ENCODE measurements at places on chromosomes 4 and X.

DNA sequence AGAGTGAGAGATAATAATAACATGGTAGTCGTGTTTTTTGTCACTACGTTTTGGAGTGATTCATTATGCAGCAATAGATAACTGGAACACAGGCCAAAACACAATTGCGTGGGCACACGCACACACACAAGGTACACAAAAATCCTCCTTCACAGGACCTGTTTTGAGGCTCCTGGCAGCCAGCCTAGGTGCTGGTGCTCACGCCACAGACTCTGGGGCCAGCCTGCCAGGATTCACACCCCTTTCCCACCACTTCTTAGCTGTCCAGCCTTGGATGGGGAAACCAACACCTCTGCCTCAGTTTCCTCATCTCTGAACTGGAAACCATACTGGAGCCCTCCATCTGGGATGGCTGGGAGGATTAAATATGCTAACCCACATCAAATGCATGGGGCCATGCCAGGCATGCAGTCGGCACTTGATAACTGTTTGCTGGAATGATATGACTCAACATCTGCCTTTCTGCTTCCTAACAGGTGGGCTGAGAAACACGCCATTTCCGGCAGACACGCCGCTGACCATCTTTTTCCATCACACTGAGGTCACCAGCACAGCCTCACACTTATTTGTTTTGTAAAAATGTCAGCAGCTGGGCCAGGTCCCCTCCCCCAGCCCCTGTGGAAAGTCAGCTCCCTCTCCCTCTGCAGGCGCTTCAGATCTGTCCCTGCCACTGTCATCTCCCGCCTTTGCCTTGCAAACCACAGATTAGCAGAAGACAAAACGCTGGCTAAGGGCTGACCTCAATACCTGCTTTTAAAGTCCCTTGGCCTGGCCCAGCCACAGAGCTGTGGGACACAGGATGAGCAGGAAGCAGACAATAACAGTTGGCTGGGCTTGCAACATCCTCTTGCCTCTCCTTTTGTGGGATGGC lies 237.5 kb downstream of the BCOR start:
- peak; percentile 84 for DNase-seq

GRCh38 chr4:87423317-87424098 lies 1.1 kb downstream of the NUDT9 start:
- no peak for DNase-seq

DNA sequence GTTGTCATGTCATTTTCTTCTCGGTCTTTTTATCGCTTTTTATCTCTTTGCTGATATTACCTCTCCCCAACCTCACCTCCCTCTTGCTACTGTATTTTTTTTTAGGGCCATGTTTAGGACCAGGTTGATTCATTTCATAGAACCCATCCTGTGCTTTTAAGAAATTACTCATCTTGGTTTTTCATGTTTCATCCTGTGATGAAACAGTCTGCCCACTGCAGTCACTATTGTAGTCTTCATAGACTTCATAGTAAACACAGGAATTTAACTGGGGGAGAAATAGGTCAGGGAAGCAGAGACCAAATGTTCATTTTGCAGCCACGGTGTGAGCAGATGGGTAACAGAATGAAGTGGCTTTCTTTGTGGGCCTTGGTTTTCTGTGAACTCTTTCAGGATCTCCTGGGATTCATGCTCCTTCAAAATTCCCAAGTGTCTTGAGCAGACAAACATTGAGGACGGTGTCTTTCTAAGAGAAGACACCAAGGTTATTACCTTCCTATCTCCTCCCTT lies 161.8 kb downstream of the NAA11 start:
- DNase-seq, result no peak

GRCh38 chr4:80156410-80156809 lies 40.9 kb upstream of the PRDM8 start:
- DNase-seq, result no peak

DNA sequence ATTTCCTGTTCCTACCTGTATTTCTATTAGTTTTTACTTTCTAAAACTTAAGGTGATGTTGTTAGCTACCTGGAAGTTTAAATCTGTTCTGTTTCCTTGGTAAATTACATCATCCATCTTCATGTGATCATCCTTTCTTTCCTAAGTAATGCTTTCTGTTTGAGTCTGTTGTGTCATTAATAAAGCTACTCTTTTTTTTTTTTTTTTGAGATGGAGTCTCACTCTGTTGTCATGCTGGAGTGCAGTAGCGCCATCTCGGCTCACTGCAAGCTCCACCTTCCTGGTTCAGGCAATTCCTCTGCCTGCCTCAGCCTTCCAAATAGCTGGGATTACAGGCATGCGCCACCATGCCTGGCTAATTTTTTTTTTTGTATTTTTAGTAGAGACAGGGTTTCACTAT lies 73.3 kb downstream of the FIP1L1 start:
- no peak for DNase-seq

DNA sequence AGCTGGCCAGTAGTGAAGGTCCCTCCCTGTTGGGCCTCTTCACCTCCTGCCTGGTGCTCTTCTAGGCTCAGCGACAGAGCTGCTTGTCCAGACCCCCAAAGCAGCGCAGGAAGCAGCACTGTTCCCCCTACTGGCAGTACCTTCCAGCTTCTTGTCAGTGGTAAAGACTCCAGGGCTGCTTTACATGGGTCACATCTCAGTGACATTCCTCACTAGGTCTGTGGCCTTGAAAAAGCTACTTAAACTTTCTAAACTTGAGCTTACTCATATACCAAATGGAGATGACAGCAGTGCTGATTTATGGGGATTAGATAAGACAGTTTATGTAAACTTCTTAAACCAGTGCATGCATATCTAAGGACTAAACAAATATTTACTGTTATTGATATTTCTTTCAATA lies 117.3 kb downstream of the FAT4 start:
- no peak for DNase-seq

- no peak for DNase-seq
Observed at GRCh38 chrX:129145385-129145784, 377.9 kb downstream of the SMARCA1 start.

DNA sequence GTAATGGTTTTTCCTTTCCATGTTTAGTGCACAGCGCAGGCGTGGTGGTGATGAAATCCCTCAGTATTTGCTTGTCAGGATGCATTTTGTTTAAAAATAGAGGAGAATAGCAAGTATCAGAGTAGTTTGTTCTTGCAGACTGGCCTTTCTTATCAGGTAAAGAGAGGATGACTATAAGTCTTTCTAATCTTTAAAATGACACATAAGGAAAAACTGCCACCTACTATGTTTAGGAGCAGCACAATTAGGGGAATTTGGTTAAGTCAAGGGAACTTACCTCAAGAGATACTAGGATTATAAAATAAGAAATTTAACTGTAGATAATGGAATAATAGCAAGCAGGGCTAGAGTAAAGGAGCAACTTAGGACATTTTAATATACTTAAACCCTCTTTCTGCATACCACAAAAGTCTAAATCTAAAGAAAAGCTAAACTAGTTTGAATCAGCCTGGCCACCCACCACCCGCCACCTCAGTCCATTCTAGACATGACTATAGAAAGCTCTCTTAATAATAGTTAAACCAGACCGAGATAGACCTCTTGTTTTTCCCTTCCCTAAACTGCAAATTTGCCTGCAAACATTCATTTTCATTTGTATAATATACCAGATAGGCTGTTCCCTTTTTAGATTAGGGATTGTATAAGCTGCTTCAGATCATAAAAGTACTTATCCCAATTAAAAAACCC lies 62.0 kb downstream of the APOOL start:
- DNase-seq, result no peak

GRCh38 chr4:165992283-165992682 lies 119.2 kb downstream of the TLL1 start:
- no peak for DNase-seq

- no peak for DNase-seq
Observed at GRCh38 chr4:128295255-128295654, 7.6 kb upstream of the PGRMC2 start.

DNA sequence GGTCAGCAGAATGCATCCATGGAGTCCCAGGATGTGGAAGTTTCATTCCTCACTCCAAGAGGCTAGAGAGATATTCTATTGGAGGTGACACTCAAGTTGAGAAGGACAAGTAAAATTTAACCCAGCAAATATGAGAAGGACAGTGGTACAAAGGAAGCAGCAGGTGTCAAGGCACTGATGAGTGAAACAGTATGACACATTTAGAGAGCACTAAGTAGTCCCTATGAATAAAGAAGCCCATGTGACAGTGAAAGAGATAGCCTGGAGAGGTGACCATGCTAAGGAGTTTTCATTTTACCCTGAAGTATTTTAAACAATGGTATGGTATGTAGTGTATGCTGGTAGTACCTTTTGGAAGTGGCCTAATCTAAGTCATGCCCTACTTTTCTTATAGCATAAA lies 9.2 kb downstream of the BMX start:
- DNase-seq, result no peak

GRCh38 chrX:134365904-134366303 lies 94.1 kb upstream of the HPRT1 start:
- no peak for DNase-seq

- DNase-seq, result no peak
Observed at GRCh38 chr4:156970501-156971164, 966 bp downstream of the PDGFC start.

- no peak for DNase-seq
Observed at GRCh38 chr4:1722551-1723118, 1.3 kb downstream of the TACC3 start.

DNA sequence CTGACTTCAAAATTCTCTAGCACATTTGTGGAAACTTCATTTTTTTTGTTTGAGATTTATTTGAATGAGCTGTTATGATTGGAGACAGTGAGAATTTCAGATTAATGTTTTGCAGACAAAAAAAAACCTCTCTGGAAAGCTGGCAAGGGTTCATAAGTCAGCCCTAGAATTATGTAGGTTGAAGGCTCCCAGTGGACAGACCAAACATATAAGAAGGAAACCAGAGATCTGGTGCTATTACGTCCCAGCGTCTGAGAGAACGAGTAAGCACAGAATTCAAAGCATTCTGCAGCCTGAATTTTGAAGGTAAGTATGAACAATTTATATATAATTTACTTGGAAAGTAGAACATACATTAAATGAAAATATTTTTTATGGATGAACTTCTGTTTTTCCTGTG lies at the start of gene AGTR2:
AGTR2 (plus strand) TSS at position 234 of the 400 bp plus-strand sequence. CDS start 1,537 bp downstream, outside the sequence.
- DNase-seq, result no peak

GRCh38 chr4:1516881-1517480 lies 110.7 kb upstream of the NKX1-1 start:
- DNase-seq, result no peak

GRCh38 chr4:70452946-70453345 lies 19.1 kb upstream of the MUC7 start:
- DNase-seq, result no peak

DNA sequence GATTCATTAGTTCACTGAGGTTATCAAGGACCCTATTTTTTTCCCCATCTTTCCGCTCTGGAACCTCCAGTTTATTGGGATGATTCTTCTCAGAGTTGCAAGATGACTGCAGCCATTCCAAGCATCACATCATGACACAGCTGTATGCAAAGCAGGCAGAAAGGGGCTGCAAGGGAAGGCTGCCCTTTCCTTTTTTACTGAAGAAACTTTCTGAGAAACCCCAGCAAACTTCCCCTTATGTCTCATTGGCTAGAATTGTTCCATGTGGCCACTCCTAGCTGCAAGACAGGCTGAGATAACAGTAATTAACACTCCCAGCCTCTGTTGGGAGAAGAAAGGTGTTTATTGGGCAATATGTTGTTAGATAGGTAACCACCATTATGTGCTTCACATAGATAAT lies 102.6 kb downstream of the SATL1 start:
- no peak for DNase-seq

- DNase-seq, result no peak
Observed at GRCh38 chrX:150268839-150269355, 94.2 kb upstream of the MAMLD1 start.

- no peak for DNase-seq
Observed at GRCh38 chrX:134554291-134554690, 94.3 kb downstream of the HPRT1 start.

DNA sequence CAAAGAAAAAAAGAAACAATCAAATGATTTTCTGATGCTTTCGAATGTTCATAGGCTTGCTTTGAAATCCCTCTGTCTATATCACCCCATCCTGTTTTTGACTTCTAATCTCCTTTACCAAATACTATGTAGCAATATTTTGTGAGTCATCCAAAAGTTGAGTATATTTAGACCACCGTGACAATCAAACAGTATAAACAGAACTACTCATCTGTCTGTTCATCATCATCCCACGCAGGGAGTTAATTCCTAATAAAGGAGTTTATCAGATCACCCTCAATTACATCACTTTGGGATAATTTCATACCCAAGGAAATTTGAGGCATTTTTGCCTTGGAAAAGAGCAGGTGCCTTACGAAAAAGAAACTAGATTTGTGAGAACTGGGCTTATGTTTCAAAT lies 212.9 kb downstream of the CBR4 start:
- DNase-seq, result no peak

DNA sequence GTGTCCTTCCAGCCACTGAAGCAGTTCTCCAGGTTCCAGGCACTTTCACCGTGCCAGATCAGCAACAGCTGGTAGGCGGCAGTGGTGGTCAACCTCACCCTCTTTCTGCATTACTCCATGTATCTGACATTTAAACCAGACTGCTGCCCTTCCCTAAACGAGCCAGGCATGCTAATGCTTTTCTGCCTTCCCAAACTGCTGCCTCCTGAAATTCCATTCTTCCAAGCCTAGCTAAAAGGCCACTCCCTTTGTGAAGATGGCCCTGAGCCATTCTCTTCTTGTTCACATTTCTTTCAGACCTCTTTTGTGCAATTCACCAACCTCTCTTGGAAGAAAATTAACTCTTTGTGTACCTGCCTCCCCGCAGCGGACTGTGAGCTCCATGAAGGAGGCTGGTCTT lies 73.7 kb downstream of the CHST7 start:
- no peak for DNase-seq

GRCh38 chr4:8847764-8848163 lies 23.9 kb downstream of the HMX1 start:
- no peak for DNase-seq

- DNase-seq, result no peak
Observed at GRCh38 chrX:48589482-48590162, 7.7 kb upstream of the WDR13 start.

GRCh38 chrX:154457491-154458115 lies 478 bp upstream of the PLXNA3 start:
- peak; percentile 54 for DNase-seq

GRCh38 chr4:77194366-77194765 lies 37.4 kb downstream of the CCNG2 start:
- DNase-seq, result peak; percentile 3

DNA sequence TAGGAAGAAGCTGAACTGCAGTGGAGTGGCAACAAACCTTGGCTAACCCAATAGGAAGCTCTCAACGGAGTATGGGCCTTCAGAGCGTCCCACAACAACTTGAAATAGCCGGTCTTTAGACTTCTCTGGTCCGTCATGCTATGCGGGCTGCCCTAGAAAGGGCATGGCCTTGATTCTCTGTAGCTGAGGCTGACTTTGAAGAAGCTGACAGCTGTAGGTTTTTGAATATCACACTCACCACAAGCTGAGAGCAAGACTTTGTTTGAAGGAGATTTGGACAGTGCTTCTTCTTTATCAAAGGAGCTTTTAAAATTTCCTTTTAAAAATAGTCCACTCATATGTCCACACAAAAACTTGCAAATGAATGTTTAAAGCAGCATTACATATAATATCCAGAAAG lies 322.9 kb downstream of the CAMK2D start:
- no peak for DNase-seq

- DNase-seq, result no peak
Observed at GRCh38 chr4:70062000-70062399, 11.8 kb downstream of the HTN1 start.

GRCh38 chr4:76276813-76277212 lies 25.3 kb downstream of the FAM47E start:
- DNase-seq, result no peak

GRCh38 chr4:76458825-76459224 lies 23.8 kb downstream of the SHROOM3 start:
- DNase-seq, result no peak

All from activated naive CD4-positive, alpha-beta T cell treated with Interleukin-2 at 50 U/mL for 16 hours (primary cell).